HS-27A (cell line): ENCODE measurements at places on chromosomes 16 and 17.

GRCh38 chr17:78128551-78129350, at the start of gene TMC6:
Gene TMC6 (minus strand): TSS chr17:78128755. CDS start chr17:78126832, 1,923 bp downstream.
- no peak for DNase-seq

- DNase-seq: no peak
Measured at GRCh38 chr16:67537636-67538591, 9.3 kb downstream of the RIPOR1 start.

- DNase-seq: no peak
Measured at GRCh38 chr16:89049484-89050118, 44.1 kb upstream of the ACSF3 start.

DNA sequence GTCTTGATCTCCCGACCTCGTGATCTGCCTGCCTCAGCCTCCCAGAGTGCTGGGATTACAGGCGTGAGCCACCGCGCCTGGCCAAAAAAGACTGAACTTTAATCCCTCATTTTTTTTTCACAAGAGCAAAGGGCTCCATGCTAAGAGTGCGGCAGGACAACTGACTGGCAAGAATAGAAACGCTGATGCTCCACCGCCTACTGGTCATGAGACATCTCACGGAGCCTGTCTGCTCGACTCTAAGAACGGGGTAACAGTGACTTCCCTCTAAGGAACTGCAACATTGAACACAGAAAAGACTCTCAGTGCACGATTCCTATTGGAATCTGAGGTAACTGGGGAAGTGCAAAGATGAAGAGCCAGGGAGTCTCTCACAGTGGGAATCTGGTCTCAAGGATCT, 23.9 kb downstream of the HIGD1B start:
- no peak for DNase-seq

DNA sequence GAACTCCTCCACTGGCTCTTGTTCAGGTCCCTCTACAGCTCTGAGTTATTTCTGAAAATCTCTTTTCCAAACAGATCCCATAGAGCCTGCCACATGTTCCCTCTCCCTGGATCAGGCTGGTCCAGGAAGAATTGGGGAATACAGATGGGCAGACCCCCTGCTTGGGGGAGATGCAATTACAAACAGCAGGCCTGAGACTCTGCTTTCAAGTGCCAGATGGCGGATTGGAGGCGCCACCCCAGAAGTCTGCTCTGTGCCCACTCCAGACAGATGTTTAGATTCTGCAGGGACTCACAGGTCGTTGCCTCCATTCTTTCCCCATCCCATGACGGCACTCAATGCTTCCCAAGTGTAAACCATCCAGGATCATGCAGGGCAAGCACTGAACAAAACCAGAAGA, 316.6 kb downstream of the SLC39A11 start:
- DNase-seq: no peak
